ENCODE measurements at places on chromosomes 13 and 19.

- DNase-seq = no peak
Measured at GRCh38 chr13:111488486-111489132, 168.2 kb downstream of the TEX29 start.

DNA sequence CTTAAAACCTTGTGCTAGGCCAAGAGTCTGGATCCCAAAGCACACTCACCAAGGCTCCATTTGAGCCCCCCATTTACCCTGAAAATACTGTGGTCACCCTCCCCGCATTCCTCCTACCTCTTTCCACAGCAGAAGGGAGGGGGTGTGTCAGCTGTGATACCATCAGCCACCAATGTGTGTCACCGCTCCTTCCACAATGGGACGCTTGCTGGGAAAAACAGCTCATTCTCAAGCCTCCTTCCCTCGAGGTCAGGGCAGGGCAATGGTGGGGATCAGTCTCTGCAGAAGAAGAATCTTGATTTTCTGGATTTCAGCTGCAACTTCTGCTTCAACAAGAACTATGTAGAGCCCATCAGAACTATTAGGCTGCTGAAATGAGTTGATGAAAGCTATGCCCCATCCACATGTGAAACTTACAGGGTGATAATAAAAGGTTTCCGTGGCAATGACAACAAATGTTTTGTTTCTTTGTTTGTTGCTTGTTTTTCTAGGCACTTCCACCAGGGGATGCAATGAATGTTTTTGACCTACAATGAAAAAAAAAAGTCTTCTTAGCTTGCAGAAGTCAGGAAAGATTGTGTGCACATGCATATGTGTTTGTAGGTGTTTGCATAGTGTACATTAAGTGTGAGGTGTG lies 26.4 kb upstream of the ZNF507 start:
- DNase-seq = no peak

- DNase-seq = no peak
Measured at GRCh38 chr19:42919757-42920079, 2.0 kb upstream of the PSG6 start.

DNA sequence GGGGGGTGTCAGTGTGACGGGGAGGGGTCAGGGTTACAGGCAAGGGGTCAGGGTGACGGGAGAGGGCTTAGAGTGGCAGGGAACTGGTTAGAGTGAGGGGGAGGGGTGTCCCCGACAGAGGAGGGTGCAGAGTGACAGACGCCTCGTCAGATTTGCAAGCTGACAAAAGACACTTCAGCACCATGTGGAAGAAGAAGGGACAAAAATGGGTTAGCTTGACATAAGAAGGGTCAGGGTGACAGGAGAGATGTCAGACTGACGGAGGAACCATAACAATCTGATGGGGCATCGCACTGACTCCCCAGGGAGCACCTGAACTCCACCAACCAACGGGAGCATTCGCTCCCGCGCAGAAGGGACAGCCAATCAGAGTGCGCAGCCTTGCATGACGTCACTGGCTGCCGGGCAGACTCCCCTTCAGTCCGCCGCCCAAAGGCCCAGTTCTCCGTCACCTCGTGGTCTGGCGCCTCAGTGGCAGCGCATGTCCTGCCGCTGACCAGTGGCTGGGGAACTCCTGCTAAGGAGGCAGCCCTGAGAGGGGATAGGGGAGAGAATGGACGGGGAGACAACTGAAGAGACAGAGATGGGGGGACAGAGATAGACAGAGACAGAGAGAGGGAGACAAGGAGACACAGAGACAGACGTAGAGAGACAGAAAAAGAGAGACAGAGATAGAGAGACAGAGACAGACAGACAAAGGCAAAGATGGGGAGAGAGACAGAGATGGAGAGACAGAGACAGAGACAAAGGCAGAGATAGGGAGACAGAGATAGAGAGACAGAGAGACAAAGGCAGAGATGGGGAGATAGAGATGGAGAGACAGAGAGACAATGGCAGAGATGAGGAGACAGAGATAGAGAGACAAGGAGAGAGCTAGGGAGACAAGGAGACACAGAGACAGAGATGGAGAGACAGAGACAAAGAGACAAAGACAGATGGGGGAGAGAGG lies 30.2 kb downstream of the C19orf81 start:
- DNase-seq = peak; percentile 28

- no peak for DNase-seq
Measured at GRCh38 chr19:17909003-17909732, 23.6 kb upstream of the CCDC124 start.

DNA sequence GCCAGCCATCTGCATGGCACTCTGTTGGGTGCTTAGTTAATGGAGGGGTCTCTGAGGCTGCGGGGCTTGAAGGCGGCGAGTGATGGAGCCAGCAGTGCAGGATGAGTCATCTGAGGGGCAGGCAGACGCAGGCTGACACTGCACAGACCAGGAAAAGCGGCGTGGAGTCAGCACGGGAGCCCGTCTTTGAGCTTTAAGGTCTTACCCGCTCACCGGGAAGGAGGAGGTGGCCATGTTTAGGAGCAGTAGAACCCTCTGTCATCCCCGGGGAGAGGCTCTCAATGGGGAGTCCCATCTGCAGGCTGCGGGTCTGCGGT lies 13.1 kb downstream of the NAXD start:
- DNase-seq = no peak

GRCh38 chr19:30935146-30935545 lies 414.1 kb downstream of the TSHZ3 start:
- DNase-seq = no peak

GRCh38 chr19:19145684-19146608 lies 7.7 kb upstream of the TMEM161A start:
- DNase-seq = peak; percentile 24

DNA sequence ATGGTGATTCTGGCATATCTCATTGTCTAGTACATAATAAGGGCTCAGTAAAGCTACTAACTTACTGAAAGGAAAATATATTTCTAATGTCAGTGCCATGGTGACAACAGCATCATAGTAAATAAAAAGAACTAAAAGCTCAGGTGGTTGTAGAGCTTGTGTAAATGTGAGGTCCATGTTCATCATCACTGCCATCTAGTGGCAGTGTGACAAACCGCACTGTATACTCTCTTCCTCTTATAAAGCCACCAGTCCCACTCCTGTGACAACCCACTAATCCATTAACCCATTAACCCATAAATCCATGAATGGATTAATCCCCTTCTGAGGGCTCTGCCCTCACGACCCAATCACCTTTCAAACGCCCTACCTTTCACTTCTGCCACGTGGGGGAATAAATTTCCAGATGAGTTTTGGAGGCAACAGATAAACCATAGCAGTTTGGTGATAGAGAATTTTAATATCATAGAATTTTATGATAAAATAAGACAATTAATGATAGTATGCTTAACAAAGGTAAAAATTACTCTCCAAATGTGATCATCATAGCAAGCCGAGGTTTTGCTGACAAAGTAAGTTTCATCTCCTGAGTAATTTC lies 160.4 kb upstream of the SGCG start:
- peak; percentile 25 for DNase-seq

GRCh38 chr19:12648088-12648487 lies 18.5 kb downstream of the MAN2B1 start:
- DNase-seq = no peak

GRCh38 chr19:57279418-57280164 lies 694 bp upstream of the ZNF460 start:
- peak; percentile 91 for DNase-seq

DNA sequence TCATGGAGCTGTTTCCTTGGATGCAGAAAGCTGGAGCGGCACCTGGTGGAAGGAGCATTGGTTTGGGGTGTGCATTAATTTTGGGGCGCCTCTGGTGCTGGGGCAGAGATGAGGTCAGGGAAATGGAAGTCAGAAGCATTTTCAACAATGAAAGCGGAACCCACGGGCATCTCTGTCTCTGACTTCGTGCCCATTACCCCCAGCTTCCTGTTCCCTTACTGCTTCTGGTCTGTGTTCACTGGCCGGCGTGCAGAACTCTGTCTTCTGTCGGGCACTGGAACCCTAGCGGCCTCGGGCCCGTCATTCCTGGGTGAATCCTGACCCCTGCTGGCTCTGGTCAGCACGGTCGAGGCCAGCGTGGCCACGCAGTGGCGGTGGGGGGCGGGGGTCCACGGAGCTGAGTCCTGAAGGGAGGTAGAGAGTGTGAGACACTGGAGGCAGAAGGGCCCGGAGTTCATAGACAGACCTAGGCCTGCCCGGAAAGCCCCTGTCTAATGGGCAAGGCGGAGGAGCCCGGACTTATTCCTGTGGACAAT lies 7.9 kb upstream of the LINGO3 start:
- DNase-seq = peak; percentile 42

- DNase-seq = no peak
Measured at GRCh38 chr19:49151267-49152118, 3.7 kb downstream of the HRC start.

Data from GM04504 (cell line).